ENCODE measurements at places on chromosomes 12 and 14.

DNA sequence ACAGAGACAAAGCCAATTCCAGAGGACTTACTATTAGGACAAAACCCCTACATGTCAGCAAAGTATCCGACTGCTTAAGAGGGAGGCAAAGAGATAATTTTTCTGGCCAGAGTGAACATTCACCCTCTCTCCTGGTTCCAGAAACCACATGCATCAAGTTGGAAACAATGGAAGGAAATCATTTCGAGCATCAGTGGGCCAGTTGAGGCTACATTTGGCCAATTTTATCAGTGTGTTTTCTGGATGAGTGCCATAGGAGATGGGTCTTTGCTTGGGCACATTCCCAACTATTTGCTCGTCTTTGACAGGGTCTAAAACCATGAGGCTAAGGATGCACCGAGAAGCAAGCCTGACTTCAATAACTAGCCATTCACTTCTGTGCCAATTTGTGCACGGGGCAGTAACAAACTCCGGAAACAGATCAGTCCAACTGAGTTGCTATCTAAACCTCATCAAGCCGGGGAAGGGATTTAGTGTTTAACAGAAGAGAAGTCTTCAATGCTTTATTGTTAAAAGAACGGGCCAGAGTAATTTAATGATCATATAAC is 17.4 kb downstream of the EGLN3 start:
- no peak for DNase-seq

DNA sequence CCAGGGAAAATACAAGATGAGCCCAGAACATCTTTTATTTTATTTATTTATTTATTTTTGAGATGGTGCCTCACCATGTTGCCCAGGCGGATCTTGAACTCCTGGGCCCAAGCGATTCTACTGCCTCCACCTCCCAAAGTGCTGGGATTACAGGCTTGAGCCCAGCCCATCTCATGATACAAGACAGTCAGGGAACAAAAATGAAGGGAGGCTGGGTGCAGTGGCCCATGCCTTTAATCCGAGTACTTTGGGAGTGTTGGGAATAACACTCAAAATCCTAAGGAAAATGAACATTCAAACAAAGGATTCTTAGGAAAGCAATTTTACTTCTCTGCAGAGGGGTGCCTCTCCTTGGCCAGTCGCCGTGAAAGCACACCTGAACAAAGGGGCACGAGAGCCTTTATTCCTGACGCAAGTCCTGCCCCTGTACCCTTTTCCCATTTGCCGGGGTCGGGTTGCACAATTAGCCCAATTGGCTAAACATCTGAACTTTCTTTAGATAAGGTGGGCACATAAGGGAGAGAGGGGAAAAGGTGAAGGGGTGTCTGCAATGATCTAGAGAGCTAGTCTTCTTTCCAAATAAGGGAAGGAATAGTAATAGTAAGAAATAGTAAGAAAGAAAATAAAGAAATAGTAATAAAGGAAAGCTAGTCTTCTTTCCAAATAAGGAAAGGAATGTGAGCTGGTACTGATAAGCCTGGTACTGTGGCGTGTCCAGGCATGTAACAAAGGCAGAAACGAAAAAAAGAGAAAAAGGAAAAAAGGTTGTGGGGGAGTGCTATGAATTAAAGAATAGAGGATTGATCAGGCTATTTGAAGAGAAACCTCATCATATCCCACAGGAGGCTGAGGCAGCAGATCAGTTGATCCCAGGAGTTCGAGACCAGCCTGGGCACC is 13.4 kb downstream of the NCAPD2 start:
- DNase-seq: no peak

- no peak for DNase-seq
Observed at GRCh38 chr12:42981379-42981778, 391.8 kb upstream of the PRICKLE1 start.

- DNase-seq: no peak
Observed at GRCh38 chr12:127943481-127944210, 323.3 kb upstream of the TMEM132C start.

DNA sequence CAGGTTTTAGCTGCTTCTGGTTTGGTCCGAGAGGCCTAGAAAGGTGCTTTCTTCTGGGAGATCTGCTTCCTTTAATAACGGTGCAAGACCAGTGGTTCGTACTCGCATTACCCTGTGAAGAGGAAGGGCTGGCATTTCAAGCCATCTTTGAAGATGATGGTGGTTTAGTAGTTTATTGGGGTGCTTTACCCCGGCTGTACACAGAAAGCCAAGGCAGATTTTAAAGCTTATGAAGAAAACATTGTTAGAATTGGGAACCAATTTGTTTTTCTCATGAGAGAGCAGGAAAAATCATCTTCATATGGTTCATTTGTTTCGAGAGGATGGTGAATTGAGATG is 3.6 kb downstream of the CCND2 start:
- no peak for DNase-seq

- no peak for DNase-seq
Observed at GRCh38 chr12:24796876-24797275, 152.0 kb downstream of the BCAT1 start.

DNA sequence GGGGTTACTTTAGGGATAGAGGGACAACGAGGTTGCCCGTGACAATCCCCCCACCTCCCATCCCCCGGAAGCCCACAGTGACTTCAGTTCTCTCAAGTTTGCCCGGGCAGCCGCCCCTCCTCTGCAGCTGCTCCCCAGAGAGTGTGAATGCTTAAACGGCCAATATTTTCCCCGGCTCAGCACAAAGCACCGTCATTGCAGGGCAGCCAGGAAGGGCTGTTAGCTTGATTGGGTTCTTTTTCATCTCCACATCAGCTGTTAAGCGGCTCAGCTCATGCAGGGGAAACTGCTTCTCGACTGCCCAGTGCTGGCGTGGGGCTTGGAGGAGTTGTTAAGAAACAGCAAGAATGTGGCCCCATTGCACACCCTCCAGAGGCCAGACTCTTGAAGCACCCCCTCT is 120.5 kb upstream of the NCOR2 start:
- DNase-seq: no peak

- peak; percentile 84 for DNase-seq
Observed at GRCh38 chr12:114684098-114684869, at the start of gene TBX3. TSS of gene TBX3 (minus strand) at chr12:114684175. CDS start at chr12:114683200, 975 bp downstream.

DNA sequence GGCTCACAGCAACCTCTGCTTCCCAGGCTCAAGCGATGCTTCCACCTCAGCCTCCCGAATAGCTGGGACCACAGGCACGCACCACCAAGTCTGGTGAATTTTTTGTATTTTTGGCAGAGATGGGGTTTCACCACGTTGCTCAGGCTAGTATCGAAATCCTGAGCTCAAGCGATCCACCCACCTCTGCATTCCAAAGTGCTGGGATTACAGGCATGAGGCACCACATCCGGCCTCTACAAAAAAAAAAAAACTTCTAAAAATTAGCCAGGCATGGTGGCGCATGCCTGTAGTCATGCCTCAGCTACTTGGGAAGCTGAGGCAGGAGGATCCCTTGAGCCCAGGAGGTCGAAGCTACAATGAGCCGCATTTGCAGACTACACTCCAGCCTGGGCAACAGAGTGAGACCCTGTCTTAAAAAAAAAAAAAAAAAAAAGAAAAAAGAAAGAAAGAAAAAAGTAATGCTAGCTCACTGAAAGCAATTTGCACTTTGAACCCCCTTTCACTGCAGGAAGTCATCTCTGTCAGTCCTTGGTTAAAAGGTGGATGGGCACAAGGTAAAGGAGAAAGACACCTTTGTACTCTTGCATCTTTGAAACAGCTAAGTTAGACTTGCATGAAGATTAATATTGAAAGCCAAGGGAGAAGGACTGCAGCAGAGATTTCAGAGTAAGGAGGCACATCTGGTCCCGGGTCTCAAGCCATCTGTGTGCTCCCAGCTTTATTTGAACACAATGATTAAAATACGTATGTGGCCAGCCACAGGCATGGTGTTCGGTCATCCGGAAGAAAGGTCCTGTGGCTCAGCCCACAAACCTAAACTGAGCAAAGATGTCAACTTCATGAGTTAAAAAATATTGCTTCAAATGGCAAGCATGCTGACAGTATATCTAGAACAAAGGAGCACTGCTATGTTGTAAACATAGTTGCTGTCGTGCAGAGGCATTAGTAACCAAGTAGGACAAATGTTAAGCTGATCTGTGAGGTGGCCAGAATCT is 103.8 kb upstream of the HMGA2 start:
- DNase-seq: no peak

GRCh38 chr12:104285740-104286515 is 17.6 kb upstream of the EID3 start:
- DNase-seq: no peak

GRCh38 chr14:22319526-22320361 is 269.3 kb downstream of the DAD1 start:
- no peak for DNase-seq

- no peak for DNase-seq
Observed at GRCh38 chr12:44015333-44015941, 179.6 kb downstream of the TMEM117 start.

DNA sequence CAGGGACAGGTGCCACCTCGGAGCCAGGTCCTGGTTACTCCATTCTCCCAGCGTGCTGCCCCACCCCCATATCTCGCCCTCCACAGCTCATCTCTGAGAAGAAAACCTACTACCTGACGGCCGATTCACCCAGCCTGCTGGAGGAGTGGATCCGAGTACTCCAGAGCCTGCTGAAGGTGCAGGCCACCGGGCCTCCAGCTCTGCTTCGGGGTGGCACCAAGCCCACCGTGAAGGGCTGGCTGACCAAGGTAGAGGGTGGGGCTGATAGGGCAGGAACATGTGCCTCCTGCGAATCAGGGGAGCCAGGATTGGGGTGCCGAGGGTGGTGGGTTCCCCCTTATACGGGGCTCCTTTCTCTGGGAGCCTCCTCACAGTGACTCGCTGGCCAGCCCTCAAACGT is 25.9 kb downstream of the PIGH start:
- no peak for DNase-seq

DNA sequence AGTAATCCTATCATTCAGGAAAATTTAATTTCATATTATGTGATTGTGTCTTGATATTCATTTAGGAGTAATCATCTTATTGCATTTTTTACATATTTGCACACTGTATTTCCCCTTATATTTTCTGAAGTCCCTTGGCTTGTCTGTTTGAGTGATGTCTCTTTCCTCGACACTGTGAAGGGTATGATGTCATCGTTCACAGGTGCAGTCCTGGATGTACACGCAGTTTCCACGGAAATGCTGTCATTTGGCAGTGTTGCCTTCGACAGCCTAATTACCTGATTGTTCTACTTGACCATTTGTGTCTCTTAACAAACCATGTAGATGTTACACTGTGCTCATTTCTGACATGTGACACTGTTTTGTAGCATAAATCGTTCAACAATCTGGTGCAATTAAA is 1277.0 kb downstream of the TMEM121 start:
- DNase-seq: no peak

DNA sequence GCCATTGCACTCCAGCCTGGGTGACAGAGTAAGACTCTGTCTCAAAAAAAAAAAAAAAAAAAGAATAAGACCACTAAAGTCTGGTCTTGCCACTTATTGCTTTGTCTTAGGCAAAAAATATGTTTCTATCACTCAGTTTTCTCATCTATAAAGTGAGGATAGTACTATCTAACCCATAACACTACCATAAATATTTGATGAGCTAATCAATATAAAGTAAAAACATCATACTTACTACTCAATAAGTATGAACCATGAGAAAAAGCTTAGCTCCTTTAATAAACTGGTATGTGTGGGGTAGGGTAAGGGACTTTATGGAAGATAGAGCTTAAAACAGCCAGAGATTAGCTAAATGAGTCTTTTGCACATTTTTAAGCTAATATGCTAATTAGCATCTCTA is 85.5 kb downstream of the GXYLT1 start:
- no peak for DNase-seq

- DNase-seq: peak; percentile 54
Observed at GRCh38 chr12:29073631-29074239, 75.3 kb upstream of the FAR2 start.

GRCh38 chr12:59977779-59978178 is 381.9 kb downstream of the SLC16A7 start:
- no peak for DNase-seq

GRCh38 chr14:91046488-91047072 is 13.9 kb downstream of the RPS6KA5 start:
- no peak for DNase-seq

- DNase-seq: no peak
Observed at GRCh38 chr12:123762715-123763052, 583 bp downstream of the DNAH10 start.

DNA sequence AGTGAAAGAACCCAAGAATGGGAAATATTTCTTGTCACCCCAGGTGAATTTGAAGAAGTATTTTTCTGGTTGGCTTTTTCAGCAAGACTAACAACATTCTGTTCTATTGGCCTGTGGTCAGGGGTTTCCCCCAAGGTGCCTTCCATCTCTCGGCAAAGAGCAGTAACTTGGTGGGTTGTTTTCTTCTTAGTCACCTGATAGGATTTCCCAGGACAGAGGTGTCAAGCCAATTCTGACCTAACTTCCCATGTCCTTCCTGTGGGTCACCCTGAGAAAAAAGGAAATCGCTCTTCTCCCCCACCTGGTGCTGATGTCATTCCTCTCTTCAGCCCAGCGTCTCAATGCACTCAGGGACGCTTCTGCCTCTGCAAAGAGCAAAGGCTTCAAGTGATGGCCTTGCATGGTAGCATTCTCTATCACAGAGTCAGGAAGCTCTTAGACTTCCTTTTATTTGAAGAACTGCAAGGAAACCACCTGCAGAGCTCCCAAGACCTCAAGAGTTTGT is 16.1 kb upstream of the IFNG start:
- no peak for DNase-seq

- DNase-seq: no peak
Observed at GRCh38 chr14:50225974-50226297, 5.4 kb downstream of the SOS2 start.

GRCh38 chr14:102717276-102717675 is 60.0 kb upstream of the TRAF3 start:
- DNase-seq: no peak

DNA sequence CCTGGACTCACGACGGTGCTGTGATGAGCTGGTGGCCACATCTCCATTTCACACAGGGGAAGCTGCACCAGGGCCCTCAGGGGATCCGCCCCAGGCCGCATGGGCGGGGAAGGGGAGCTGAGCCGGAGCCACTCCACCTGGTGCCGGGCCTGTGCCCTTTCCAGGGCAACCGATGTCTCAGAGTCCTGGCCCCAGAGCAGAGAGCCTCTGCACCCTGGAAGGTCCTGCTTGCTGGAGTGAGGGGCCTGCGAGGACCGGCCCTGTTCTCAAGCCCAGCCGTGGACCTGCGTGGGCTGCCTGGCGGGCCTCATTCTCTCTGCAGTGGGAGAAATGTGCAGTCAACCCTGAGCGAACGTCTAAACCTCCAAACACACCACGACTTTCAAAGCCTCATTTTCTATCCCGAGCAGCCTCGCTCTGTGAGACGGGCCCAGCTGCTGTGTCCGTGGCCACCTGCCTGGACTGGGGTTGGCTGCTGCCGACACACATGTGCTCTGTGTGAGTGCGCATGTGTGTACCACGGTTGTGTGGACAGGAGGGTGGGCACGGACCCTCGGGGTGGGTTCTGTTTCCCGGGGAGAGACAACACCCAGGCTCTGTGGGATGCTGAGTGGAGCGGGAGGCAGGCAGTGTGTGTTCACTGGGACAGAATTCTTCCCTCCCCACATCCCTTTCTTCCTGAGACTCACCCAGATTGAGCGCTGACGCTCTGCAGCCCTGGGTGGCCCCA is 163.5 kb downstream of the KIF26A start:
- DNase-seq: no peak

- no peak for DNase-seq
Observed at GRCh38 chr12:105832021-105832420, 306.7 kb downstream of the NUAK1 start.

- no peak for DNase-seq
Observed at GRCh38 chr12:117165342-117165741, 24.9 kb downstream of the FBXO21 start.

GRCh38 chr12:115404761-115405470 is 720.9 kb upstream of the TBX3 start:
- DNase-seq: no peak
